ENCODE measurements at places on chromosomes 6 and 20.

DNA sequence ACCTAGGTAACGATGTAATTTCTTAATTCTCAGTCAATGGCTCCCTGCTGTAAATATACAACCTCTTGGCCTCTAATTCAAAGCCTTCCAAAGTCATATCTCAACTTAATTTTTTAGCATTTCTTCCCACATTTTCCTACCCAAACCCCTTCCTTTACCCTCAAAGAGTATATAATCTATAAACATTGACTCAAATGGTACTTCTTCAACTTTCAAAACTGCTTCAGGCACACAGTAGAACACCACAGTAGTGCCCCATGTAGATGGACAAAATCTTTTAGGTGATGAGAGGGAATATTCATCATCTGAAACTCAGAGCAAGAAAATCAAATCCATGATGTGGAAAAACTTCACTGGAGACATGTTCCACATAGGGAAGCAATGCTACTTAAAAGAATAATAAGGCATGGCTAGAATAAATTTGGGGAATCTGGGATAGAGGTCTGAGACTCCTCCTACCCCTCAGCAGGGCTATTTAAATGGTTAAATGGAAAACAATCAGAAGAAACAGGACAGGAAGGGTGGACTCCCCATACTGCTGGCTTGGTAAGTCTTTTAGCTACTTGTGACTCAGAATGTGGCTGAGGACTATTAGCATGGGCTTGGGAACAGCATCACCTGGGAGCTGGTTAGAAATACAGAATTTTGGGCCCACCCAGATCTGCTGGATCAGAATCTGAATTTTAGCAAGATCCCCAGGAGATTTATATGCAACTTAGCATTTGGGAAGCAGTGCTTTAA lies 6.4 kb downstream of the SLC22A2 start:
- DNase-seq, result no peak

DNA sequence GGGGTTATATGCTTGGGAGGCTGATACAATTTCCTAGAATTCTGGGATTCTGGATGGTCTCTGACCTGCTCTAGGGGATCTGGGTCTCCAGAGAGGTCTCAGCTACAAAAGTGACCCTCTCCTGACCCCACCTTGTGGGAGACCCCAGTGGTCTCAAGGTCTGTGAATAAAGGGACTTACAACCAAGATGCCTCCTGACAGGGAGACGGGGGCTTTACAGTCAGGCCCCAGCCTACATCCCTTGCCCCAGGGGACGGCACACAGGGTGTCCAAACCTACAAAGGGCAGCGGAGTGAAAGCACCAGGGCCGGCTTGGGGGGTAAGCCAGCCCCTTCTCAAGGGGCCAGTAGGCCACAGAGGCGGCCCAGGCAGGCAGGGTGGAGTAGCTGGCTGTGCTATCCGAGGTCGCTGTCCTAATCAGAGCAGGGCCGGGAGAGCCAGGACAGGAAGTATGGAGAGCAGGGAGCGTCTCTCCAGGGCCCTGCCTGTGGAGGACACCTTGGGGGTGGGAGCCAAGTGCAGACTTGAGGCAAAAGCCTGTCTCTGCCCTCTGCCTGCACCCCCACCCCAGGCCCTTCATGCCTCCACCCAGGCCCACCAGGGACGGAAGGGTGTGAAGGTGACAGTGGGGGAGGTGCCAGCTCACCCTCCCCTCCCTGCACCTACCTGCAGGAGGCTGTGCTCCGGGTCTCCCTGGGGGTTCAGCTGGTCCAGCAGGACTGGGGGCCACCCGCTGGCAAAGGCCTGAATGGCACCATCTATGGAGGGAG lies 3.5 kb downstream of the GFRA4 start:
- DNase-seq, result no peak

DNA sequence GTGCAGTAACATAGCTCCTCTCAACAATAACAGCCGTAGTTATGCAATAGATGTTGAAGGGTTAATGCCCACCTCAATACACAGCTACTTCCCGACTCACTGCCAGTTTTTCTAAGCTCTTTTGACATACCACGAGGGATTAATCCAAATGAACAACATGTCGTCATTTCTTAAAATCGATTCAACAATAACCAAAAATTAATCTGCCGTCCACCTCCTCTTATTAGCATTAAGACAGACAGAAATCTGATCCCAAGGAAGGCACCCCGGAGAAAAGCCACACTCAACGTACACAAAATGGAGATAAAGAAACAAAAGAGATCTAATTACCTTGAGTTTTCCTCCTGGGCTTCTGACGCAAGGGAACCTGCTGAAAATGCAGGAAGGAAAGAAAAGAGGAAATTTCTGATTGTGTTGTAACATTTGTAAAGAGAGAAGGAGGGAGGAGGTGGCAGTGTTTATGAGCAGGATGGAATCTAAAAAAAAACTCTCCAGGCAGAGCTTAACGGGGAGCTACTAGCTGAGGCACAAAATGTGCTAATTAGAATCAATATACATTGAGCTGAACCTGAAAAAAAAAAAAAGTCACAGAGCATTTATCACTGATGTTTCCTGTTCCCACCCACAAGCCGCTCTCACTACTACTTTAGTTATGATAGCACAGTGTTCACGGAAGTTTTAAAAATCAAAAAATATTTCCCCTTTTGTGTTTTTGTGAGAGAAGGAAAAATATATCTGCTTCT lies 109.3 kb downstream of the IPCEF1 start:
- no peak for DNase-seq

- DNase-seq, result no peak
Measured at GRCh38 chr6:109561844-109562243, 78.8 kb upstream of the ZBTB24 start.

GRCh38 chr6:129510950-129511349 lies 199.0 kb downstream of the ARHGAP18 start:
- no peak for DNase-seq

DNA sequence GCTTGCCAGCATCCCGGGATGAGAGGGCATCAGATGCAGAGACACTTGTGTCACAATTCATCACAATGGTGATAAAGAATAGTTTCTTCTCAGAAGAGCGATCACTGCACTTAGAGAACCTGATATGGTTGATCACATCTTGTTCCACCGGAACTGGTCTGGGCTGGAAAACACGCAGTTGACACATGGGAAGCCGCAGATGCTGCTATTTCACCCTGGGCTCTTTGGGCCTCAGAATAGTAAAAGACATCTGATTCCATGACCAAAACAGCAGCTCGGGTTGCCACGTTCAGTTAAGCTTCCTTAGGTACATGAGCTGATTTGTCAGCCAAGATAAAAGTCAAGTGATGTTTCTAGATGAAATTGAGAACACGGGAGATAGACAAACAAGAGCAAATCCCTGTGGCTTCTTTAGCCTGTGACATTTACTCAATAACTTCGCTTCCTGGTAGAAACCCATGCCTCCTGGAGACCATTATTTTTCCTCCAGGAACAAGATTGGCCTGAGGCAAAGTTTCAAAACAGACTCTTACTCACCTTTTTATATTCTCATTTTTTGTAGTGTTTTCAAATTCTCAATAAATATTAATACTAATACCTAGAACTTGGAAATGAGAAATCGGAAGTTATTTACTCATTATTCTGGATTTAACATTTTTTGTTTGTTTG lies 59.4 kb downstream of the TRMT6 start:
- no peak for DNase-seq

- no peak for DNase-seq
Measured at GRCh38 chr20:18224968-18225568, 63.3 kb upstream of the ZNF133 start.

DNA sequence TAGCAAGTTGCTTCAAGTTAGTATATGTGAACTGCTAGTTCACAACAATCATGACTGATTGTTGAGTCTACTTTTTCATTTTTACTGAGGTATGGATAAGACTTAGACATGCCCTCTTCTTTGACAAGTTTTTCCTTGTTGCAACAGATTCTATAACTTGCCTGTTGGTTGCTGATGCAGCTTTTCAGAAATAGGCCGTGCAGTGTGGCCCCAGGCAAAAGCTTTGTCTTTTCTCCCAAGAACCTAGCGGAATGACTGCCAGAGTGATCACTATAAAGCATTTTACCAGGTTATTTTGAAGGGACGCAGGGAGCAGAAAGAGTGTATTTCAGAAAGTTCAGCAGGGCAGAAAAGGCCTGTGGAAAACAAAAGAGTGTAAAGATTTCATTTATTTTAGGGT lies 16.0 kb downstream of the HECA start:
- DNase-seq, result no peak

DNA sequence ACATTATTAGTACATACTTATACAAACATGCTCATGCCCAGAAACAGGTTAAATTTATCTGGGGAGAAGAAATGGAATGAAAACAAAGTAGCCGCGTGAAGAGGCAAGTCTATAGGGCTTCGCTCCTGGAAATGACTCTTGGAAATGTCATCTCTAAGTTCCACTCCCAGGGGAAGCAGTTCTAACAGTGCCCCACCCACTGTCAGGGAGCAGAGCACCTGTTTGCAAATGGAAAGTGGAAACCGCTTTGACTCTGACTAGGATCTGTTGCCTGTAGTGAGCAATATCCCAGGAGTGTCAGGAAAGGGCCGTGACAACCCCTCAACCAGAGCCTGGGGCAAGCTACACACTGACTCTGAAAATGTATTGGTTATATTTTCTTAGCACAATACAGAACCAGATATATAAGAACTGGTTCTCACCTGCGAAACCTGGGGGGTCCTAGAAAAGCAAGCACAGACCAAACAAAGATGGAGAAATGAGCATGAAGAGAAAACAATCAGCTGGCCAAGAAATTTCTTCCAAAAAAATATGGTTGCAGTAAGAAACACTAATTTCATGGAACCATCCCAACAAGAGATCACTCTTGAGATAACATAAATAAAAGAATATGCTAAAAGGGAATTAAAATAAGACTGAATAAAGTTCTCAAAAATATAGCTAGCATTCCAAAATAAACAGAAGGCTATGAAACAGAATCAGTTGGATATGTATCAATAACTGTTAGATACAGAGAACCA lies 47.5 kb upstream of the CRISP1 start:
- no peak for DNase-seq

GRCh38 chr6:119985952-119986736 lies 636.6 kb upstream of the MAN1A1 start:
- no peak for DNase-seq

- DNase-seq, result no peak
Measured at GRCh38 chr6:11814106-11814505, 35.5 kb upstream of the ADTRP start.

DNA sequence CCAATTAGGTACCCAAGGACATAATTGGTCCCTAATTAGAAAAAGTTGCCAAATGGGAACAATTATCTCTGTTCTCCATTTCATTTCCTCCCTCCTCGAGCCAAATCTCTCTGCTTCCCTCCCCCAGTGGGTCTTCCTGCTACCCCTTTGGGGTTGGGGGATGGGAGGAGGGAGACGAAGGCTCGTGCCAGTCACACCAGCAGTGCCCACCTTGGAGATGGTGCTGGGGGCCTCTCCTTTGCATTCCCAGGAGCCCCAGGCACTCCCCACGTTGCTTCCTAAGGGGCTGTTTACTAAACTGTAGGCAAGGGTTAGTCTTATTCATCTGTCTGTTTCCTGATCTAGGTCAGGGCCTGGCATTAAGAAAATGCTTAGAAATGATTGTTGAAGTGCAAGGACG lies 33.1 kb downstream of the MDFI start:
- DNase-seq, result no peak

- DNase-seq, result no peak
Measured at GRCh38 chr20:39097889-39098288, 135.7 kb downstream of the DHX35 start.

GRCh38 chr6:135018941-135019340 lies 35.7 kb downstream of the HBS1L start:
- no peak for DNase-seq

DNA sequence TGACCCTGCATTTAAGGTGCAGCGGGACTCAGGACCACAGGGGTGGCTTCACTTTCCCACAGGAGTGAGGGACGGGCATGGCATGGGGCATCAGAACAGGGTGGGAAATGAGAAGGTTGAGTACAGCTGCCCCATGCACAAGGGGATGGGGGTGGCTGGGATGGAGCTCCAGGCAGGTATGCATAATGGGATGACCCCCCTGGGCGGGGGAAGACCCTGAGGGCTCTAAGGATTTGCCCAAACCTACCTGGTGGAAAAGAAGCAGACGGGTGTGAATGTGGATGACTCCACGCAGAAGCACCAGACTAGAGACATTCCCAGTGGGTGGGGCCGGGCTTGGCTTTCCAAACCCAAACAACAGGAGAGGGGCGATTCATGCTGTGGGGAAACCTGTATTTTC lies 200.3 kb downstream of the SYNDIG1 start:
- no peak for DNase-seq

DNA sequence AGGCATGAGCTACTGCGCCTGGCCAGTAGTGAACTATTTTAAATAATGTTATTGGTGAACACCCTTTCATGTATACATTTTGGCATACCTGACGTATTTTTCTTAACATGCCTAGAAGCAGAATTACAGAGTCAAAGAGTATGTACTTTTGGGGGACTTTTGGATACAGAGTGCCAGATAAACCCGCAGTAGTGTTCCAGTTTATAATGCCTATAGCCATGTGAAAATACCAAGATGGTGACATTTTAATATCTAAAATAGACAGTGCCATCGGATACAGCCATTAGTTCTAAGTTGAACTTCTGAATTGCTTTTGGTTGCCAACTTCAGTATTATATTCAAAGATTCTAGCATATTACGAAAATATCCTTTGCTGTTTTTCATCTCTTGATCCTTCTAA lies 20.3 kb downstream of the TM9SF4 start:
- no peak for DNase-seq

DNA sequence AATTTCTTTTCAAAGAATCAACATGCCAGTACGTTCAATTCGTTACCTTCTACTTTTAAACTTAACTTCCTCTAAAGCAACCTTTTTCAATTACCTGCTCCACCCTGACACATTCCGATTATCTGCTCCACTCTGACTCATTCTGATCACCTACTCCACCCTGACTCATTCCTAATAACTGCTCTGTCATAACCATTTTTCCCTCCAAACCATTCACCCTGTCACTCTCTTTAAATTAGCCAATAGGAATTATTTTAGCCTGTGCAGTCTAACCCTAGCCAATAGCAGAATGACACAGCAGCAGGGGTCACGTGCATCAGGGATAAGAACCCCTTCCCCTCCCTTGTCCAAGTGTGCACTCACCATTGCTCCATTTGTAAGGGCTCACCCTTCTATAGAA lies 557.4 kb upstream of the EYS start:
- no peak for DNase-seq
